Large intestine (tissue), 12 donors: ENCODE measurements at places on chromosomes 13 and 19. TPM values are rescaled to one million over a fixed set of nuclear protein-coding genes. Genes with fewer than 3 reads are reported as not detected.

Gene RFPL4AL1
- not detected for polyA plus RNA-seq

Gene RDH8
- not detected for polyA plus RNA-seq

Gene ACP7
- 1.5 TPM for polyA plus RNA-seq

Gene GAS6
- 48.4 TPM for polyA plus RNA-seq

Gene ZNF793
- 15.3 TPM for polyA plus RNA-seq

Gene DMRTC2
- polyA plus RNA-seq, result not detected

Gene BCAM
- polyA plus RNA-seq, result 154 TPM

Gene SERTM1
- 3.0 TPM for polyA plus RNA-seq

Gene GNG7
- 2.2 TPM for polyA plus RNA-seq

Gene OR4F17
- polyA plus RNA-seq, result not detected

Gene UPK1A
- 0.04 TPM for polyA plus RNA-seq

Gene FCAR
- polyA plus RNA-seq, result not detected
